Ureter (tissue), 1 donor: ENCODE measurements at places on chromosomes 3 and 15. TPM values are rescaled to one million over a fixed set of nuclear protein-coding genes. Genes with fewer than 3 reads are reported as not detected.

ASB14 gene
- total RNA-seq = not detected

TM4SF4 gene
- not detected for total RNA-seq

MYLK gene
- 942 TPM for total RNA-seq

HYAL1 gene
- total RNA-seq = 9.8 TPM

TMEM212 gene
- not detected for total RNA-seq

AMT gene
- total RNA-seq = 29.1 TPM

STAC gene
- 20.4 TPM for total RNA-seq

LARP6 gene
- 19.1 TPM for total RNA-seq

CCDC54 gene
- total RNA-seq = not detected

CYP8B1 gene
- total RNA-seq = not detected

ARIH1 gene
- total RNA-seq = 163 TPM

TTC21A gene
- total RNA-seq = 19.7 TPM

EDEM1 gene
- total RNA-seq = 57.3 TPM

SEMA6D gene
- total RNA-seq = 8.8 TPM

GNB4 gene
- total RNA-seq = 19.5 TPM

GCNT3 gene
- 1.8 TPM for total RNA-seq

PROK2 gene
- total RNA-seq = not detected

COL6A5 gene
- total RNA-seq = not detected

CCDC39 gene
- total RNA-seq = not detected

FBXW12 gene
- total RNA-seq = 0.23 TPM

GRAMD2A gene
- 3.1 TPM for total RNA-seq

KBTBD13 gene
- 0.18 TPM for total RNA-seq

SPATA12 gene
- total RNA-seq = not detected

RARRES1 gene
- total RNA-seq = 48.5 TPM

PARP15 gene
- total RNA-seq = 3.9 TPM

MESP2 gene
- total RNA-seq = not detected

CCDC80 gene
- 62.7 TPM for total RNA-seq

HRG gene
- total RNA-seq = not detected

WDR49 gene
- total RNA-seq = 1.9 TPM

ISLR gene
- total RNA-seq = 37.4 TPM

RASL12 gene
- 32.8 TPM for total RNA-seq

CPNE9 gene
- total RNA-seq = 0.29 TPM

MYRIP gene
- total RNA-seq = 4.8 TPM
